Activated CD4-positive, CD25-positive, alpha-beta regulatory T cell treated with anti-CD3 and anti-CD28 coated beads, Interleukin-2, amount 50 U/mL, for 24 hours (primary cell): ENCODE measurements at places on chromosomes 12 and 14.

GRCh38 chr12:121102307-121102706 is 30.4 kb upstream of the P2RX7 start:
- no peak for ATAC-seq

GRCh38 chr12:78820946-78821345 is 43.6 kb upstream of the SYT1 start:
- no peak for ATAC-seq

GRCh38 chr12:101594700-101595099 is at the start of gene MYBPC1:
Gene MYBPC1 (plus strand): TSS chr12:101594971. CDS start chr12:101595071, 100 bp downstream.
- ATAC-seq: no peak

DNA sequence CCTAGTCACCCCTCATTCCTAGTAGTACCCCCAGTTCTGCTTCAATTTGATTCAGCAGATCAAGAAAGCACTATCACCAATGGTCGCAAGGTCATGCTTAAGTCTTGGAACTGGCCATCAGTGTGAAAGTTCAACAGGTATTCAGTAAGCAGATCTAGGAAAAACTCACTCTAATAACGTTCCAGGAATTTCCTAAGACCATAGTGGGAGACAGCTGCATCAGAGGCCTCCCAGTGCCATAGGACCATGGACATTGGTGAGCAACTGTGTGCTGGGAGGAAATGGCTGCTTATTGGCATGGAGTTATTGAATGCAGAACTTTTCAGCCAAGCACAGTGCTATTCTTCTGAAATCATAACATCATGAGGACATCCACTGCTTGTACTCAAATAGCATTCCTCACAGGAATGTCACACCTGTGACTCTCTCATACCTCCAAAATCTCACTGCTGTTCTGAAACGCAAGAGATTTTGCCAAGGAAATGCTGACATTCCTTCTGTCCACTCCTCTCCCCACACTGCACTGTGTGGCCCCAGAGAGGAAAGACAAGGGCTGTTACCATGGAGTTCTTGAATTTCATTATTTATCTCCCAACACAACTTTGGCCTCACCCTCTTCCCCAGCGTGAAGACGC is 30.9 kb upstream of the MDM2 start:
- ATAC-seq: no peak

DNA sequence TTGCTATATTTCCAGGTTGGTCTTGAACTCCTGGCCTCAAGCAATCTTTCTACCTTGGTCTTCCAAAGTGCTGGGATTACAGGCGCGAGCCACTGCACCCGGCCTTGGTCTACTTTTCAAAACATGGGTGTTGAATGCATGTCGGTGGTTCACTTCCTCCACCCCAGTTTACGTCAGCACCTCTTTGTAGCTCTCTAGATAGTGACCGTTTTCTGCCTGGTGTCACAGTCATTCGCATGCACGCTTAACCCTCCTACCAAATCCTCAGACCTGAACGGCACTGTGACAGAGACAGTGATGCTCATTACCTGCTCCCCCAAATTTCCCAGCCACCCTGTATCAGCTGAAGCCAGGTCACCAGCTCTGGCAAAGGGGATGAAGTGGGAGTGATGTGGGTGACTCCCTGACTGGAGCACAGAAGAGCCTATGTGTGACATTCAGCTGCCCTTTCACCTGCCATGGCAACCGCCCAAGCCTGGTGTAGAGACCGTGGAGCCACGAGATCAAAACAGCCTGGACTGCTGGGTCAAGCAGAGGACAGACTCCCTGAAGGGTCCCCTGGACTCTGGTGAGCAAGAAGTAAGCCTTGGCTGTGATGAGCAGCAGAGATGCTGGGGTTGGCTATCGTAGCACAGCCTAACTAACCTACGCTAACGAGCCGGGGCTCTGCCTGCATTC is 66.2 kb upstream of the GPR68 start:
- peak; percentile 80 for ATAC-seq

DNA sequence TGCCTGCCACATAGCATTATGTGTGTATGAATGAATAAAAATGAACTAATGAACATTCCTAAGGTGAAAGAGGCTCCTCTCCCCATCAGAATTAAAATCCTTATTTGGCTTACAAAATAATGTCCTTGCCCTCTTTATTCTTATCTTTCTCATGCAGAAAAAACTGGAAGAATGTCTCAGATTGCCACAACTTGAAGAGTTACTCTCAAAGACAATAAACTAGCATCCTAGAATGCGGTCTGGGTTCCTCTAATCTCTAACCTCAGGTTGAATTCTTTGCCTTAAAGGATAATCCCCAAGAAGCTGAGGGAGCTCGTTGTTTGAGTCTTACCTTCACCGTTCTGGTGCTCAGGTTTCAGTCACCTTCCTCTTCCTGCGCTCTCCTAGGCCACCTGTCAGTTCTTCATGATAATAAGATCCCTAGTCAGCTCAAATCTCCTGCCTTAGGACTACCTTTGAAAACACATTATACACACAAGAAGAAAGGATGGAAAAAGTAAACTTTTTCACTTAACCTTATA is 147.1 kb downstream of the PHLDA1 start:
- no peak for ATAC-seq

- no peak for ATAC-seq
Observed at GRCh38 chr14:57933349-57933748, 67.5 kb upstream of the SLC35F4 start.
